ENCODE measurements at places on chromosomes 7 and 10. TPM values are rescaled to one million over a fixed set of nuclear protein-coding genes. Genes with fewer than 3 reads are reported as not detected.
A peak's percentile ranks its signal among the peaks of the same experiment; 100 is the strongest.

The SPDYE2 gene
- total RNA-seq = not detected

- H3K27ac ChIP-seq = no peak overlapping the region
- no peaks in the 10 kb centered on the region for H3K27me3 ChIP-seq
- H3K4me1 ChIP-seq = peaks cover 11% of the 10 kb centered on the region
These were observed 453.5 kb upstream of the SEMA3A start for GRCh38 chr7:84647797-84648757.

The GFRA1 gene
- total RNA-seq = 56.0 TPM

DNA sequence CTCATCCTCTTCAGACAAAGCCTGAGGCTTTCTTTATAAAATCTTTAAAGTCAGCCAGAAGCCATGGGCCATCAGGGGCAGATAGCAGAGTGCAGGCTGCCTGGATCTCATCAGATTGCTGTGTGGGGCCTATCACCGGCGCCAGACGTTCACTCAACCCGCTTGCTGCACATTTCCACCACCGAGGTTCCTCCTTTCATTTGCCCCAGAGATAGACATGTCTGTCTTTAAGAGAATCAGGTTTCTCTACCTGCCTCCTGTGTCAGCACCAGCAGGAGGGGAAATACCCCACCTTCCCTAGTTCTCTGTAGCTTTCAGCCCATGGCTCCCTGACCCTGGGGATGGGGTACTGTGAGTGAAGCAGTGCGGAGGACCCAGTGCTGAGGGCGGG is 22.0 kb downstream of the SLC18A2 start:
- no peak overlapping the region for H3K4me3 ChIP-seq
- H3K27me3 ChIP-seq = peaks cover 58% of the 10 kb centered on the region
- peak; percentile 80 for DNase-seq
- H3K36me3 ChIP-seq = no peaks in the 10 kb centered on the region
- H3K4me1 ChIP-seq = no peaks in the 10 kb centered on the region

- H3K27me3 ChIP-seq = no peaks in the 10 kb centered on the region
- H3K4me1 ChIP-seq = peaks cover 40% of the 10 kb centered on the region
- no peak overlapping the region for H3K27ac ChIP-seq
- DNase-seq = no peak
These were observed 44.2 kb downstream of the JMJD1C start for GRCh38 chr10:63421591-63421990.

GRCh38 chr7:32061346-32061745 is 8.9 kb downstream of the PDE1C start:
- no peak overlapping the region for H3K4me3 ChIP-seq
- H3K4me1 ChIP-seq = peaks cover 58% of the 10 kb centered on the region
- DNase-seq = no peak
- no peaks in the 10 kb centered on the region for H3K27me3 ChIP-seq
- H3K36me3 ChIP-seq = no peaks in the 10 kb centered on the region
- no peak overlapping the region for H3K27ac ChIP-seq

GRCh38 chr10:7312488-7312857 is 98.4 kb downstream of the SFMBT2 start:
- no peak for DNase-seq
- no peaks in the 10 kb centered on the region for H3K36me3 ChIP-seq
- no peaks in the 10 kb centered on the region for H3K27me3 ChIP-seq
- no peak overlapping the region for H3K27ac ChIP-seq
- H3K4me1 ChIP-seq = peaks cover 5% of the 10 kb centered on the region

- H3K36me3 ChIP-seq = peaks cover 100% of the 10 kb centered on the region
- no peak overlapping the region for H3K27ac ChIP-seq
- H3K4me1 ChIP-seq = no peaks in the 10 kb centered on the region
- no peak overlapping the region for H3K4me3 ChIP-seq
These were observed 17.6 kb downstream of the PMPCB start for GRCh38 chr7:103314852-103315251.

DNA sequence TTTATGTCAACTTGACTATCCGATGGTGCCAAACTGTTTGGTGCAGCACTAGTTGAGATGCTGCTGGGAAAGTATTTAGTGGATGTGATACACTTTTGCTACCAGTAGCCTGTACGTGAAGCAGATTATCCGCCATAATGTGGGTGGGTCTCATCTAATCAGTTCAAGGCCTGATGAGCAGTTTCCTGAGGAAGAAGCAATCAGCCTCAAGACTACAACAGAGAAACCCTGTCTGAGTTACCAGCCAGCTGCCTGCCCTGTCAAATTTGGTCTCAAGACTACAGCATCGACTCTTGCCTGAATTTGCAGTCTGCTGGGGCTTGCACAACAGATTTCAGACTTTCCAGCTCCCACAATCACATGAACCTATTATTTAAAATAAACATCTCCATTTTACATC is 10.9 kb upstream of the RBP3 start:
- no peak for DNase-seq
- no peaks in the 10 kb centered on the region for H3K27me3 ChIP-seq
- H3K27ac ChIP-seq = no peak overlapping the region
- no peak overlapping the region for H3K4me3 ChIP-seq
- no peaks in the 10 kb centered on the region for H3K36me3 ChIP-seq

DNA sequence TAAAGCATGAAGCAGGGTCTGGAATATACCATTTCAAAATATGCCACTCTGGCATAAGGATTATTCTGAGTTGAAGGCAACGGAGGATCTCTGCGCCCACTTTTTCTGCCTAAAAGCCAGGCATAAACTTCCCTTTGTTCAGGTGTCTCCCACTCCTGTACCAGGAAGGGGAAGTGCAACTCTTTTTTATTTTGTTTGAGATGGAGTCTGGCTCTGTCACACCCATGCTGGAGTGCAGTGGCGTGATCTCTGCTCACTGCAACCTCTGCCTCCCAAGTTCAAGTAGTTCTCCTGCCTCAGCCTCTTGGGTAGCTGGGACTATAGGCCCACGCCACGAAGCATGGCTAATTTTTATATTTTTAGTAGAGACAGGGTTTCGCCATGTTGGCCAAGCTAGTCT is 18.2 kb downstream of the SVIL start:
- peaks cover 85% of the 10 kb centered on the region for H3K4me1 ChIP-seq
- H3K36me3 ChIP-seq = no peaks in the 10 kb centered on the region
- DNase-seq = no peak
- no peaks in the 10 kb centered on the region for H3K27me3 ChIP-seq
- no peak overlapping the region for H3K4me3 ChIP-seq
